ENCODE measurements at places on chromosomes 11 and 22.

DNA sequence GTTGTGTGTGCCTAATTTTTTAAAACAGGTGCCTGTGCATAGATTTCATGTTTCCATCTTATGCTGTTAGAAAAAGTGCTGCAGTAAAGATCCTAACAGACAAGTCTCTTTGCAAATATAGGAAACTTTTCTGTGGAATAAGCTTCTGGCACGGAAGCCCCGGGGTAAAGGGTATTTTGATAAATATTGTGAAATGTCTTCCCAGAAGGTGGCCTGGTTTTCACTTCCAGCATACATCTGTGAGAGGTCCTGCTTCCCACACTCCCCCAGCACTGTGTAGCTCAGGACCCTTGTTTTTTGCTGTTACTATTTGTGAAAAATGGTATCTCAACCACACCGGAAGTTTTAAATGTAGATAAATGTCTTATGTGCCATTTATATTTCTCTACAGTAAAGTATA, 14.5 kb downstream of the ST3GAL4 start:
- no peak for DNase-seq

- DNase-seq: no peak
Observed at GRCh38 chr11:44654057-44654456, 72.7 kb upstream of the TSPAN18 start.

- DNase-seq: no peak
Observed at GRCh38 chr11:27619039-27619574, 81.1 kb downstream of the BDNF start.

GRCh38 chr11:22674470-22675439, 8.3 kb downstream of the GAS2 start:
- no peak for DNase-seq

- no peak for DNase-seq
Observed at GRCh38 chr11:131217313-131218310, 152.8 kb upstream of the NTM start.

DNA sequence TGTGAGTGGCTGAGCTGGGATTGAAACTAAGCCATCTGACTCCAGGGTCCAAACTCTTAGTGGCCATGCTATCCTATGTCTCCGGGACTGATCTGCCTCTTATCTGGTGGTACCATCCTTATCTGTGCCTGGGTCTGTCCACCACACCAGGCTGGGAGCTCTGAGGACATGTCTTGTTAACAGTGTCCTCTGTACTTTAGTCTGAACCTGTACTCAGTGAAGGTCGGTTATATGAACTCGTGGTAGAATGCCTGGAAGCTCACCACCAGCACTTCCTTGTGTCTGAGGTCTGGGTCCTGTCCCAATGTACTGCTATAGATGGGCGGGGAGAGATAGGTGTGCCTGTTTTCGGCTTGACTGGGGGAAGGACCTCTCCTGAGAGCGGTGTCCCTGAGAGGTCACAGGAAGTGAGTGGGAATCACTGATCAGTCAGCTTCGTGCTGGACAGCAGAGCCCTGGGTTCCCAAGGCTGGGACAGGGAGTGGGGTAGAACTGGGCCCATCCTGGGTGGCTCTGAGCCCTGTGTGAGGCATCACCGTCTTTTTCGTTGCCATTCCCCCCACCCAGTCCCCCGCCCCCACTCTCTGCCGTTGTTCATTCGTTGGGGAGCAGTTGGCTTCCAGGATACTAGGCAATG, 8.9 kb downstream of the MYO7A start:
- DNase-seq: no peak

GRCh38 chr11:75280227-75280701, 39.7 kb downstream of the TPBGL start:
- DNase-seq: peak; percentile 84

- no peak for DNase-seq
Observed at GRCh38 chr22:27874764-27875163, 44.3 kb downstream of the PITPNB start.

- no peak for DNase-seq
Observed at GRCh38 chr11:101915791-101916291, 481 bp downstream of the ANGPTL5 start.

All from liver (tissue), 10 donors.